Iris pigment epithelial cell (primary cell): ENCODE measurements at places on chromosomes 3 and 15.
A peak's percentile ranks its signal among the peaks of the same experiment; 100 is the strongest.

GRCh38 chr3:109930582-109930981 is 593.2 kb upstream of the DPPA4 start:
- peak; percentile 23 for DNase-seq

GRCh38 chr3:71753701-71754609 is at the start of gene GPR27:
GPR27 (plus strand) TSS chr3:71753855; CDS start chr3:71754050, 195 bp downstream.
- peak; percentile 50 for DNase-seq

GRCh38 chr3:124373524-124373923 is 356.7 kb upstream of the UMPS start:
- no peak for DNase-seq

- DNase-seq, result no peak
Observed at GRCh38 chr15:77901921-77902750, 175.4 kb downstream of the TBC1D2B start.

DNA sequence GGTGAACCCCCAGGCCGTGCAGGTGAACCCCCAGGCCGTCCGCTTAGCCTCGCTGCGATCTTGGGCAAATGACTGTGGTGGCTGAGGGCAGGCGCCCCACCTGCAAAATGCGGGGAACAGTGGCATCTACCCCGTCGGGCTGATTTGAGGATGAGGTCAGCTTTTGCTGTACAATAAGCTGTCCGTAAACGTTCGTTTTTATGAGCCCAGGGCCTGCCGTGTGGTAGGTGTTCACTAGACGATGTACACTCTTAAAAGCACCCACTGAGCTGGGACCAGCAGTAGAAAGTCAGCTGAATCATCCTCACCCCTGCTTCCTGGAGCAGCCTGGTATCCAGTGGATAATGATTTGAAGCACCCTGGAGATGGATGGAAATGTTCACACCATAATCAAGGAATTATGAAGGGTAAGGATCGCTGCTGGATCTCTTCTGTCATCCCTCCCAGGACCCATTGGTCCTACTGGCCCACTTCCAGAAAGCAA is 943 bp upstream of the PCSK6 start:
- no peak for DNase-seq
